ENCODE measurements at places on chromosomes 2 and 18. TPM values are rescaled to one million over a fixed set of nuclear protein-coding genes. Genes with fewer than 3 reads are reported as not detected.
A peak's percentile ranks its signal among the peaks of the same experiment; 100 is the strongest.

- no peak for DNase-seq
Measured at GRCh38 chr2:111632661-111633060, 251.3 kb downstream of the ANAPC1 start.

The GTF2A1L gene
- polyA plus RNA-seq: 0.42 TPM

GRCh38 chr2:45259138-45259537, 249.9 kb upstream of the SIX2 start:
- peak; percentile 75 for DNase-seq

DNA sequence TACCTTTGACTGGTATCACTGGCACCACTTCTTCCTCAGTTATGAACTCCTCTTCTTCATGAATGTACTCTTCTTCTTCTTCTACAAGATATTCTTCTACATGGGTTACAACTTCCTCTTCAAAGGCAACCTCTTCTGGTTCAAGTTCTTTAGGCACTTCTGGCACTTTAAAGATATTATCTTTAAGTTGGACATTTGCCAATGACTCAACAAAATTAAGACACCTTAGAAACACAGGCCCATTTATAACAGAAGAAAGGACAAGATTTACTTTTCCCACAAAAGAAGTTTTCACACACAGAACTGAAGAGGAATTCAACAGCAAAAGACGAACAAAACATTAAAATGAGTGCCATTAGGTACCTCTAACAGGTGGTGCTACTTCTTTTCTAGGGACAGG, 127.3 kb downstream of the TTN start:
- no peak for DNase-seq

Data from muscle of back (tissue), 13 donors.